ENCODE measurements at places on chromosomes 12 and 14.

DNA sequence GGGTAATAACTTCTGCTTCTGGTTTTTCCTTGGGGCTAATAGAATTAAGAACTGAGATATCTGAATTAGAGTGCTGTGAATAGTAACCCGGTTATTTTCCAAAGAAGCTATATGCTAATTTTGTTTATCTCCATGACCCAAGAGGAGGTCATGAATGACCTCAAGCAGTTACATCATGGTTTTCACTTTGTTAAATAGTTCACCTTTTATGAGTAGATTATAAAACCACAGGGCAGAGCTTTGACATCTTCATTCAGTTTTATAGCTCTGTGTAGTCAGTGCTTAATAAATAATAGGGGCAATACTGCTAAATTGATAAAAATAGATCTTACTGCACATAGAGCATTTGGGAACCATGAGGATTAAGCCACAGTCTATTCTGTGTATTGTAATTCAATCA is 462.2 kb downstream of the LRIG3 start:
- DNase-seq = no peak

GRCh38 chr14:74459289-74459946 is 33.4 kb upstream of the SYNDIG1L start:
- no peak for DNase-seq

- DNase-seq = no peak
These were observed 326.4 kb downstream of the RPL10L start for GRCh38 chr14:46325157-46325556.

- no peak for DNase-seq
These were observed 8.1 kb upstream of the PTGDR start for GRCh38 chr14:52259434-52259833.

GRCh38 chr14:106694638-106695393 is 1168.4 kb downstream of the TMEM121 start:
- no peak for DNase-seq

GRCh38 chr12:123427036-123427769 is 9.3 kb downstream of the RILPL2 start:
- DNase-seq = no peak

DNA sequence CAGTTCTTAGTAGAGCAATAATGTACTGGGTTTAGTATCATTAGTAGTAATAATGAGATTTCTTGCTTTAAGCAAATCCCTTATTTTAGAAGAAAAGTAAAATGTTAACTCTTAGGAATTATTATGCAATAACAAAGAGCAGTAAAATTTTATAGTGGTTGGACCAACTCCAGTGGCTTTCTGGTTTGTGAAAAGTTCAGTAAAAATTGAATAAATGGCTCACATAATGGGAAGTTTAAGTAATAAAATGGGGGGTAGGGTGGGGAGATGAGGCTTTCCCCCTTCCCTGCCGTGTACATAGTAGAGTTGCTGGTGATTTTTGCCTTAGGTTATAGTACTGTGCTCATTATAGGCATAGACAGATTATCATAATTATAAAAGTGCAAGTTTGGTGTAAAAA is 250.5 kb upstream of the ATP2B1 start:
- DNase-seq = no peak
